ENCODE measurements at places on chromosomes 7 and 10. TPM values are rescaled to one million over a fixed set of nuclear protein-coding genes. Genes with fewer than 3 reads are reported as not detected.

DNA sequence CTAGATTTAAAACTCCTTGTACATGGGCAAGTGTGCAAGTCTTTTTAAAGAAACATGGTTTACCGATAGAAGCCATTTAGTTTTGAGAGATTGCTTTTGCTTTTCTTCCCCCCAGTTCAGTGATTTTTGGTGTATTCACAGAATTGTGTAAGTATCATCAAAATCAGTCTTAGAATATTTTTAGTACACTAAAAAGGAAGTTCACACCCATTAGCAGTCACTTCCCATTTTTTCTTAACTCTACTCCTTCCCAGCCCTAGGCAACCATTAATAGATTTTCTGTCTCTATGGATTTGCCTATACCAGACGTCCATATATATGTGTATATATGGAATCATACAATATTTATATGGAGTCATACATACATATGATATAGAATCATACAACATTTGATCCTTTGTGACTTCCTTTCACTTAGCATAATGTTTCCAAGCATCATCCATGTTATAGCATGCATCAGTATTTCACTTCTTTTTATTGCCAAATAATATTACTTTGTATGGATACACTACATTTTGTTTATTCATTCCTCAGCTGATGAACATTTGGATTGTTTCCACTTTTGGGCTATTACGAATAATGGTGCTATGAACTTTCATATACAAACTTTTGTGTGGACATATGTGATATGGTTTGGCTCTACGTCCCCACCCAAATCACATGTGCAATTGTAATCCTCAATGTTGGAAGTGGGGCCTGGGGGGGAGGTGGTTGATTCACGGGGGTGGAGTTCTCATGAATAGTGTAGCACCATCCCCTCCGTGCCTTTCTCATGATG lies 16.5 kb upstream of the ARL4A start:
- DNase-seq = no peak

GRCh38 chr7:28754027-28754426 lies 204.1 kb downstream of the TRIL start:
- peak; percentile 66 for DNase-seq

- no peak for DNase-seq
Observed at GRCh38 chr10:124259139-124259825, 159.4 kb downstream of the OAT start.

DNA sequence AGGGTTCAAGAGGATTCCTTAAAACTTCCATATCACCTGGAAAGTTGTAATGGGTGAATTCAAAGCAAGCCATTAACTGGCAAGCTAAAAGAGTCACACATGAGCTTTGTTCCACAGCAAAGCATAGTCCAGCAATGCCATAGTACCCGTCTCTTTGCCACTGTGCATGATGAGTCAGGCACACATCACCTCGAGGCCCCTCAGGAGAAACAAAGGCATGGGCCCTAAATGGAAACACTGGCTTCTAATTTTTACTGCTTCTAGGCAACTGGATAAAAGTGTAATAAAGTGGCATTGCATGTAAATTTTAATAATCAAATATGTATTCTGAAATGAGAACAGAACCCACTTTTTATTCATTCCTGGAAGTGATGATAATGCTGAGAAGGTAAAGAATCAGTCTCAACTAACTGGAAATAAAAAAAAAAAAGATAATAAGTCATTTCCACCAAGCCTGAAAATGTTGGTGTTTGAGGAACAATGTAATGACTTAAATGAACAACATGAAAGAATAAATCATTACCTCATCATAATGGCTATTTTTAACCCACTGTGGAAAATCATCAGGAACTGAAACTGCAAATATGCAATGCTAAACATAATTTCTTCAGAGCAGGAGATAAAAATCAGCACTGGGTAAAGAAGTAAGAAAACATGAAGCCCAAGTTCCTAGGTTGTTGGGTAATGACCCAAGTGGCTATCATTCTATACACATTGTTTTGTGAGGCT lies 104.9 kb downstream of the CDK6 start:
- DNase-seq = no peak

DNA sequence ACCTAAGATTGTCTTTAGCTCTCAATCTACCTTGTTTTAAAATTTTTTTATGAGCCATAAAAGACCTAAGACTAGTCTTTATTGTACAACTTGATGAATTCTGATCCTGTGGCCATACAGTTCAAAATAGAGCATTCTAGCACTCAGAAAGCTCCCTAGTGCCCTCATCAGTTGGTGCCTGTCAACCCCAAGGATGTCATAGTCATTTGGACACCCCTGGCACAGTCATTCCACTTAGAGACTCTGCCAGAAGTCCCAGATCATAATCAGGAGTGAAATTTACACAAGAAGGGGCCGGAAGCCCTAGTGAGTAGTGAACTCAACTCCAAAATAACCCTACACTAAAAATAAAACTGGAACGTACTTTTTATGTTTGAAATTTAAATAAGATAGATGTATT lies 80.0 kb upstream of the INSIG1 start:
- no peak for DNase-seq

DNA sequence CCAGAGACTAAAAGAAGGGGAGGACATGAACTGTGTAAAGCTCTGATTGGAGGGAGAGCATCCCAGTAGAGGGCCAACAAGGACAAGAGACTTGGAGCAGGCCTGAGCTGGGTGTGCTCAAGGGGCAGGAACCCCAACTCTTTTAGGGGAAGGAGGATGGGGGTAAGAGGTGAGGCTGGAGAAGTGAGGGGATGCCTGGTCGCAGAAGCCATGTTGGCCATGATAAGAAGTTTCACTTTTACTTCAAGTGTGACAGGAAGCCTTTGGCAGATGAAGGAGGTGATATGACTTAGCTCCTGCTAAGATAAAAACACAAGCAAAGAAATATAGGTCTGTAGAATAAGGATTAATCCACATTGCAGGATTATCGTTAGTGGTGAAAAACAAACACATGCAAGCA lies 208.3 kb downstream of the JAZF1 start:
- DNase-seq = no peak

- no peak for DNase-seq
Observed at GRCh38 chr10:63703113-63703670, 182.0 kb downstream of the REEP3 start.

DNA sequence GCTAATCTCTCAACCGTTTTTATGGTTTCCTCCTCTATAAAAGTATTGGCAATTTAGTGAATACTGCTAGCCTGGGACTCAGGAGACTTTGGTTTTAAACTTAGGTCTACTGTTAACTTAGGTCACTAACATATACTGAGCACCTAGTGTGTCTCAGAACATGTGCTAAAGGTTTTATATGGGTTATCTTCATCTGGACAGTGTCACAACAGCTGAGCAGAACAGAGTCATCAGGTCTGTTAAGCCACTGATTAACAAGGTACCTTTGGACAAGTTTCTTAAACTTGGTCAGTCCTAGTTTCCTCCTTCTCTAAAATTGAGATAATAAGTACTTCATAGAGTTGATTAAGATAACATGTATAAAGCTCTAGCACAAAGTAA lies 30.6 kb downstream of the NET1 start:
- no peak for DNase-seq

DNA sequence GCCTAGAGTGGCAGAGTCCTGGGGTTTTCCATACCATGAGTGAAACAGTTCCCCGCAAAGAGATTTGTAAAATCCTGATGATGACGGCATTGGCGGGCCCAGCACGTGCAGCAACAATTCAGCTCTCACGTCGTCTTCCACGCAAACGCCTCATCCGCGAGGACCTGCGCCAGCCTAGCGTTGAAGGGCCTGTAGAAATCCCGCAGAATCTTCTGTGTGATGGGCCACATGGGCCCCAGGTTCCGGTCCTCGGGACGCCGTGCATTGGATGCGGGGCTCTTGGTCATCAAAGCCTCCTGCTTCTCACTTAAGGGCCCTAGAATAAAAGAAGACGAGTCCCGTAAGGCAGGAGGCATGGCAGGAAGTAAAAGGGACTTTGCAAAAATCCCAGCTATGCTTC lies 83.4 kb downstream of the CHST15 start:
- DNase-seq = no peak

- DNase-seq = no peak
Observed at GRCh38 chr7:136056651-136057231, 79.6 kb upstream of the MTPN start.

DNA sequence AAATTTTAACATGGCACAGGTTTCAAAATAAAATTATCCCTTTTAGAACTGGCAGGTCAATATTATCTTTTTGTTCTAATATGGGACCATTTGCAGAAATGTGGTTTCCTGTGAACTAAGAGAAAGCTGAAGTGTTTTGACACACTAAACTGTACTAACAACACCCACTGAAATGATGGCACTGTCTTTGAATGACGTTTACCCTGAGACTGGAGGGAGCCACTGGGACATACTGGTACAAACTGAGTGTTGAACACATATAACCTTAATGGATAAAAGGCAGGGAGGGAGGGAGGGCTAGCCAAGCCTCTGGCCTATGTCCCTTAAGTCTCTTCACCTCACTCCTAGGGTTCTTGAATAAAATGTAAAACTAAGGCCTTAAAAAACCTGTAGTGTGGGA lies 95.9 kb downstream of the PDE1C start:
- DNase-seq = no peak

DNA sequence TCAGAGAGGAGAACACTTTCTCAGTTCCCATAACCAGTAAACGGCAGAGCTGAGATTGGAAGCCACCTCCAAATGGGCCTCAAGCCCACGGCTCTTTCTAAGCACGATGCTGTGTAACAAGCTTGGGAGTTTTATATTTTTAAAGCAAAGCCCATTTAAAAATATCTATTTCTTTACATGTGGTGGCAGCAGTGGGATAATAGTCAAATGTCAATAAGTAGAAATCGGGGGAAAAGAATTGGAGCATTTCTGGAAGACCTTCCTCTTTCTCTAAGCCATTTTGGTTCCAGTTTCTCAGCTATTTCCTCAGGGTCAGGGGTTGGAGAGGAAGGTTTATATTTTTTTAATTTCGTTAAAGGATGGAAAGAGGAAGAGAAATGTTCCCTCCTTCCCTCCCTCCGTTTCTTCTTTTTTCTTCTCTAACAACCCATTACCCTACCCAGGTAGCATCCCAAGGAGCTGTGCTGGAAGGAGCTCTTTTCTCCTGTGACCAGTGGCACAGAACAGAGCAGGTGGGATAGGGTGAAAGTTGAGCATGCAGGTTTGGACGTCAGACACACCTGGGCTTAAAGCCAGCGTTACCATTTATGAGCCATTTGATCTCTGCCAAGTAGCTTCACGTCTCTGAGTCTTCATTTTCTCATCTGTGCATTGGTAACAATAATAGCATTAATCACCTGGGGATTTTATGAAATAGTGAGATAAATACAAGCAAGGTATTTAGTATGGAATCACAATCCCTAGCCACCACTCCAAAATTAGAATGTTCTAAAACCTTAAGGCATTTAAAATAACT lies 515.7 kb downstream of the RPS24 start:
- no peak for DNase-seq

GRCh38 chr10:104284846-104285245 lies 15.9 kb downstream of the GSTO2 start:
- no peak for DNase-seq

DNA sequence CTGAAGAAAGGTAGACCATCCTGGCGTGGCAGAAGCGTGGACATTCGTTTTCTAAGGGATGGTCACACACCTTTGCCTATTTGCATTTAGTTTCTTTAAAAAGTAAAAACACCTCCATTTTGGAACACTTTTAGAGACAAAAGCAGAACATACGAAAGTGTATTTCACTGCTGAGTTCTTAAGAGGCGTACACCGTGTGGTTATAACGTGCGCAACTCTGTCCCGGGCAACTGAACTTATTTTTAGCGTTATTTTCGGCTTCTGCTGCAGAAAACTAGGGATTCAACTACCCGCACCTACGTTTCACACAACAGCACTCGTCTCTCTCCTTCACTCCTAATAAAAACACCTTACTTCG lies 557 bp upstream of the LSM8 start:
- no peak for DNase-seq

DNA sequence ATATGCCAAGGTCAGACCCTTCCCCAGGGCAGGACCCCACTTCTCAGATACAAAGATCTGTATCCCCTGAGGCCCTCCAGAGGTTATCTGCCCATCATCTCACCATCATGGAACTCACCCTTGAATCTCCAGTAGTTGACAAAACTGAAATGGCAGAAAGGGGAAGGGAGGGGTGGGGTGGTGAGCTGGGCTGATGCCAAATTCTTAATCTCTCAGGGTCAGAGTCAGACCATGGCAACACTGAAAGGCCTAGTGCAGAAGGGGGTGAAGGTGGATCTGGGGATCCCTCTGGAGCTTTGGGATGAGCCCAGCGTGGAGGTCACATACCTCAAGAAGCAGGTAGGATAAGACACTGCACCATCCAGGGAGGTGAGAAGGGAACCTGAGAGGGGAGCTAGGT lies 3.1 kb downstream of the CNPY4 start:
- DNase-seq = no peak

DNA sequence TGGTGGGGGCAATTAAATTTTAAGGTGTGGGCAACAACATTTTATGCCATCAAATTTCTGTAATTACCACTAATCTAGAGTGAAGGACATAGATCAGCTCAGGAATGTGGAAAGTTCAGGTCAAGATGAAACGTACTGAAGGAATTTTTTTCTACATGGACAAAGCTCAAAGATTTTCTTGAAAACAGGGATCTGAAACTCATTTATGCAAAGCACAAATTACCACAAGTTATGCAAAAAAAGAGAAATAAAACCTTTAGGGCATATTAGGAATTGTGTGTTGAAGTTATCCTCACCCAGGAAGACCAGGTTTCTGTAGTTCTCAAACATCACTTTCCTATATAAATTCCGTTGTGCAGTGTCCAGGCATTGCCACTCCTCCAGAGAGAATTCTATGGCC lies 18.9 kb downstream of the ZNF680 start:
- DNase-seq = no peak

DNA sequence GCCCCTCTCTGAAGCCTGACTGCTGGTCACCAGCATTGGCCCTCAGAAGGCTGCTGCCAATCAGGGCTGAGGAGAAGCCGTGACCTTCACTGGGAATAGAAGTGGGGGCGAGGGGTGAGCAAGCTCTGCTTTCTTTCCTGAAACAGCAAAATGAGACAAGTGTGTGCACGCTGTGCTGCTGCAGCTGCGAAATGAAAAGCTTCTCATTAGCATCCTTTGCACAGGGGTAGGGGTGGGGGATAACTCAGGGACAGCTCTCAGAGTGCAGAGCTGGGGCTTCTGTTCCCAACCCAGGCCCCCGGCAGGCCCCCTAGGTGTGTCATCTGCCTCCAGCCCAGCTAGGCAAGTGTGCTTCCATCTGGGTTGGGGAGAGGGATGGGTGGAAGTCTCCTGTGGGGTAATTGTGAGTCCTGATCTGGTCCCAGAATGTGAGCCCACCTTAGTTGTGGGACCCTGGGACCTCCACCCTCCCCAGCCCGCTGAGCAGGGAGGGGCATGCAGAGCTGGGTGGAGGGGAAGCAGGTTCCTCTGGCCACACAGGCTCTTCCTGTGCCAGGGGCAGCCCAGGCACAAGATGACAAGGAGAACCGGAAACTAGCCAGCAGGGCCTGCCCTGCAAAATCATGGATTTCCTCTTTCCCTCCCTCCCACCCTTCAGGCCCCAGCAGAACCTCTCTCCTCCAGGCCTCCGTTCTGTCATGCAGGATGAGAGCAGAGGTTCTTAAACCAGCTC lies 22.2 kb downstream of the ZNF467 start:
- DNase-seq = no peak

TRIM74 gene
- 7.3 TPM for total RNA-seq

POLR2J2 gene
- total RNA-seq = 10.2 TPM

TRIM50 gene
- total RNA-seq = 16.3 TPM

C7orf57 gene
- total RNA-seq = 2.8 TPM

CABCOCO1 gene
- total RNA-seq = 2.5 TPM

HACD1 gene
- 16.2 TPM for total RNA-seq

RPEL1 gene
- total RNA-seq = not detected

ZKSCAN5 gene
- 24.9 TPM for total RNA-seq

WNT8B gene
- 0.37 TPM for total RNA-seq

RELN gene
- total RNA-seq = 5.8 TPM

STEAP1B gene
- total RNA-seq = 11.3 TPM

GLI3 gene
- 3.8 TPM for total RNA-seq

SEMA3D gene
- total RNA-seq = 7.5 TPM

C7orf33 gene
- 0.24 TPM for total RNA-seq

All from testis (tissue), 5 donors.